ENCODE measurements at places on chromosomes 12 and 14.
A peak's percentile ranks its signal among the peaks of the same experiment; 100 is the strongest.

DNA sequence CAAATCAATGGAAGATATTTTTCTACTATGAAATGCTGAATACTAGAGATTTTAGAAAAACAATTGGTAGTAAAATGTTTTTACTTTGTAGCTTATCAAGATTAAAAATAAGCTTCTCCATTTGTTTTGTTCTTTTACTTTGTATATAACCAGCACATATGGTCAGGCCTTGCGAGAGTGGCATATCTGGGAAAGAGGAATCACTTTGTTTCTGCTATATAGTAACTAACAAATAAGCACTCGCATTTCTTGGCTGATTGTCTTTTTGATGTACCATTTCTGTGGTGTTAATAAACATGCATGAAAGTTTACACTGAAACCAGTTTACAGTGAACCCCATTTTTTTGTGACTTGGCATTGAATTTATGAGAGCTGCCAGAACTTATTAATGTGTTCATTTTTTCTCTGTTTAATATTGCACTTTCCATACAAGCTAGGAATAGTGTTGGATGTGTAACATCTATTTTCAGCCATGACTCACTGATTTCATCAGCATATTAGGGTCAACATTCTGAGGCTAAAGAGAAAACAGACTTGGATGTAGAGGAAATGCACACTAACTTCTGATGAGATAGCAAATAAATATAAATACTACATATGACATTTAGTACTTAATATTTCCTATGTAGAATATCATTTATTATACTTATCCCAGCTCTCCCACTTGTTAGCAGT, 635.5 kb downstream of the KCNH5 start:
- no peak for DNase-seq

GRCh38 chr14:21874946-21875345, 201.3 kb upstream of the OR4E1 start:
- DNase-seq: no peak

DNA sequence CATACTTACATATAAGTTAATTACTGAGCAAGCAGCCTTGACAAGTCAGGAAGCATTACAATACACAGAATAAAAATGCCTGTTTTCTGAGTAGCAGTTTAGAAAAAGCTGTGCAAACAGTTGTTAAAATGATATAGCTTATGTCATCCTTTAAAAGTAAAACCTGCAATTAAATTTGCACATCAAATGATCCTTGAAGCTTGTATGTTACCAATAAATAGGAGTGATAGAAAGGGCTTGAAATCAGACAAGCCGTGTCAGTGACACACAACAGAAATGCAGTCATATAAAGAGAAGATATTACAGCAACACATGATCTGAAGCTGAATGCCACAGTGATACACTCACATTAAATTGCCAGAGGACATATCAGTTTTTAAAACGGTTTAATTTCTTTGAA, 70.0 kb downstream of the EPS8 start:
- no peak for DNase-seq

GRCh38 chr12:896031-896430, 53.5 kb downstream of the RAD52 start:
- DNase-seq: no peak

- DNase-seq: no peak
Measured at GRCh38 chr14:106013879-106014376, 487.5 kb downstream of the TMEM121 start.

DNA sequence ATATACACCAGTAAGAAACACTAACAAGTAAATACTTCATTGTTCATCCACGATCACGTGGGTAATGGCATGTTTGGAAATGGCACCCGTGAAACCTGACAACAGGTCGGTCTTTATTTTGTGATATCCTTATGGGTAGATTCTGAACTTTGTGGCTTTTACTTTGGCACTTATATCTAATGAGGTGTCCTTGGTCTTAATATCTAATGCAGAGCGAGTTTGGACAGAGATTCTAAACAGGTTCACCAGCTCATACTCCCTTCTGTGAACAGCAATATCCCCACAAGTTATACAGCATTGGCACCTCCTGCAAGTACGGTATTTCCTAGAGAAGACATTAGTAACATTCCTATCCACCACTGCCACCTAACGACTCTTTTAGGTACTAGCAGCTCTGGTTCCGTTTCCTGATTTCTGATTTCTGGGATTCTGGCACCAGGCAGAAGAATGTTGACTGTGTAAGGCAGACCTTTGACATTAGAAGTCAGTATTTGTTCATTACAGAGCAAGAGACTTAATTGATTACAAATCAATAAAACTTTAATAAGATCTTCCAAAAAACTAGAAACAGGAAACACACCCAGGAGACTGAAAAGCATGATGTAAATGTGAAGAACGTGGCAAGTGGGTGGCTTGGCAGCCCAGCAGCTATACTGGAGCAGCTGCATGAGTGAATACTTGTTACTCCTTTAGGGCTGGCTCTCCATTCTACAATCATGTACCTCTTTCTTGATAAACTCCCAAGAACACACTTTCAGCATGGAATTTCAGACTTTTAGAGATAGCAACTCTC, 2.5 kb downstream of the ANG start:
- DNase-seq: peak; percentile 28

DNA sequence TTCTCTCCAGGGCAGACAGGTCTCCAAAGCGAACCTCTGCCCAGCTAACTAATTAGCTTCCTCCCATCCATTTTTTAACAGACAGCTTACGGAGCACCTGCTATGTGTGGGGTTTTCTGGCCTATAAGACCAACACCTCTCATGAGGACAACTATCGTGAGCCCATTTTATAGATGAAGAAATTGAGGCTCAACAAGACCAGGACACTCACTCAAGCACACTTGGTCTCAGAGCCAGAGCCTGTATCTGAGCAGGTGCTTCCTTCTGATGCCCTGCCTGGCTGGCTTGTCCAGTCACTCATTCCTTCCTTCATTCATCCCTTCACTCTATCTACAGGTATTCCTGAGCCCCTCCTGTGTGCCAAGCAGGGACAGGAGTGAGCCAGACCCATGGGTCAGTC, 6.1 kb downstream of the TRPV4 start:
- DNase-seq: no peak

GRCh38 chr12:56590237-56590830, 39.8 kb downstream of the BAZ2A start:
- no peak for DNase-seq

DNA sequence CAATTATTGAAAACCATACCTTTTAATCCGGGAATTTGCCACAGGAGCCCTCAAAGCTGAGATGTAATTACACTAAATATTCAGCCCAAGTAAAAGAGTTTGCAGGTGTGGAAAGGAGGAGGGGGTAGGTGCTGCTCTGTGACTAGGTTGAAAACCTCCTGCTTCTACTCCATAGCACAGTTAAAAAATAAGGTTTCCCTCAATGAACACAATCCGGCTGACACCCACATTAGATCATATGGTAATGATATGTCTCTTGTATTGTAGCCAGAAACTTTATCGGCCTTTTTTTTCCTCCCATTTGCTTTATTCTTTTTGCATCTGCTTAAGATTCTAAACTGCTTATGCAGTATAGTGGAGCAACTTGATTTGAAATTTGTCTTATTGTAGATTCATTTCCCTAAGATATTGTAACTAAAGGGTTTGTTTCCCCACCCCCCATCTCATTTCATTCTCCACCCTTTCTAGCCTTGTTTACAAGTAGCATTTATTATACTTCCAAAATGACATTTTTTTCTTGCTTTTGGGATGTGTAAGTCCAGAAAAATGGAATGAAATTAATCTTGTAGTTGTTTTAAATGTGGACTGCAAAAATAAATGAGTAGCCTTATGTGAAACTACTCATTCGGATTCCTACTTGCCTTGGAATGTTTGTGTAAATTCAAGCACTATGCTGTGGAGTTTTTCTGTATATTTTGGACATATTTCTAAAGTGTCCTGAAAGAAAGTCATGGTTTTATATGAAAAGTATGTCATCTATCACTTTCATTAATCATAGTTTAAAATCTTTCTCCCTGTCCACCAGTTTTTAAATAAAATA, at the start of gene DCN:
DCN (minus strand) TSS at position 182 of the 820 bp plus-strand sequence. CDS start 4,265 bp downstream, outside the sequence.
- no peak for DNase-seq

DNA sequence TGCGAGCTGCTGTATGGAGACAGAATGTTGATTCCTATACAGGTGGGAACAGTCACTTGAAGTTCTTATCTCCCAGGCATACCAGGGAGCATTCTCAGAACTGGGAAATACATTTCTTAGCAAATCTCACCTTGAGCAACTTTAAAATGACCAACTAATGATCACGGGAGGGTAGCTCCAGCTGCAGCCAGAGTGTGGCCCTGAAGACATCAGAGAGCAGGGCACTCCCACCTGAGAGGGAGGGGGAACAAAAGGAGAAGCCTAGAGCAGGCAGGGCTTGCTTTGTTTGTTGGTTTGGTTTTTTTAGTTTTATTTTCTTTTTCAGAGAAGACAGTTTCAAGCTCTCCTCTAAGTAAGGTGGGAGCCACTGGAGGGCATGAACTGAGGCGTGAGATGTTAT, 101.1 kb downstream of the OTX2 start:
- DNase-seq: no peak

DNA sequence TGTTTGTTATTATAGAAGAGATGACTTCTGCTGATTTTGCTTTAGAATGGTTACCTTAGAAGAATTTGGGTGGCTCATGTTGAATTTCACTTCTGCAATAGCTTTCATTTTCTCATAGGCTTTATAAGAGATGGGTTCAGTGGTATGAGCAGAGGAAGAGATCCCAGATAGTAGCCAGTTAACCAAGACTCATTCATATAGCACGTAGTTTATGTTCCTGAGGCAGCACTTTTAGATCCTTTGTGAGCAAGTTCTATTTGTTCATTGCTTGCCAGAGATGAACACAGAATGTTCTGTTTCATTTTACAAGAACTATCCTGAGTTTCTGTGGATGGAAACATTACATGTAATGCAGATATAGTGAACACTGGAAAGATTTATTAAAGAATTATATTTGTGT, 32.2 kb downstream of the RAB21 start:
- DNase-seq: no peak

DNA sequence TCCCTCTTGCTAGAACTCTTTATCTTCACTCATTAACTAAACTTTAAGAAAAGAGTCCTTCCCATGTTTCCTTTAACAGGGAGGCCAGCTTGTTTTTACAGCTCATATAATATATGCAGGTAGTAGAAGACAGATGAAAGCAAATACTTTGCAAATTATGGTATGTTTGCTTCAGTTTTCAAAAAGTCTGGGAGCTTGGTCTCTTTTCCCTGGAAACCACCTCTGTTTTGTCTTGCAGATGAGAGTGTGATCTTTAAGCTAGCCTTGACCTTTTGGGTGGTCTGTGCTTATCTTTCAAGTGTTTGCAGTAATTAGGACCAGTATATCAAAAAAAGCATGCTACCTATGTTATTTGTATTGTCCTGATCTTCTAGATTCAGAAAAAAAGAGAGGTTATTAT, 62.7 kb downstream of the ERC1 start:
- no peak for DNase-seq

DNA sequence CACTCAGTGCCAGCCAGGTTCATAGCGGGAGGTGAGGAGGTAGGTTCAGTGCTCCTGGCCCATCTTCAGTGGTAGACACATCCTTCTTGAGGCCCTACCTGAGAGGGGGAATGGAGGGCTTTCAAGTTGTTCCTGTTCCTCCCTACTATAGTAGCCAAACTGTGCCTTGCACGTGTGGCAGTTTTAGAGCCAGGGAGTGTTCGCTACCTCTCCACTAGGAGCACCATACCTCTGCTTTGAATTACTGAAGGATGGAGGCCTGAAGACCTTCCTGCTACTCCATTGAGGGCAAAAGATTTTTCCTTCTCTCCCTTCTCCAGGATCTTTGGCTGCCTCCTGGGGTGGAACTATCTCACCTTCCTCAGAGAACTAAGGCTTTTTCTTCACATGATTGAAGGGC, 5.9 kb upstream of the ALG10 start:
- DNase-seq: no peak

GRCh38 chr14:88681755-88682494, 110.8 kb downstream of the EML5 start:
- no peak for DNase-seq

DNA sequence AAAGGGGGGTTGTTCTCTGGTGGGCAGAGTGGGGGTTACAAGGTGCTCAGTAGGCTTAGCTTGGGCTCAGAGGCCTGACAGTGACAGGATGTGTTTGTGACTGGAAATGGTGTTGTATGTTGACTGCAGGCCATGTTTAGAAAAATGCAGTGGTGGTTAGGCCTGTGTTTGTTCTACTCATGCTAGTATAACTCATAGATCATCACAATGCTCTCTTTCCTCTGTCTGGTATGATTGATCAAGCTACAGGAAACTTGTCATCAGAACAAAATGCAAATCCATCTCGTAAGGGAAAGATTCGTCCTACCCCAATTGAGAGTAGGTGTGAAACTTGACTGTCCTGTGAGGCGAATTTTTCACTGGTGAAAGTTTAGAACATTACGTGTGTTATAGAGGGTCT, 11.8 kb downstream of the TPH2 start:
- no peak for DNase-seq

DNA sequence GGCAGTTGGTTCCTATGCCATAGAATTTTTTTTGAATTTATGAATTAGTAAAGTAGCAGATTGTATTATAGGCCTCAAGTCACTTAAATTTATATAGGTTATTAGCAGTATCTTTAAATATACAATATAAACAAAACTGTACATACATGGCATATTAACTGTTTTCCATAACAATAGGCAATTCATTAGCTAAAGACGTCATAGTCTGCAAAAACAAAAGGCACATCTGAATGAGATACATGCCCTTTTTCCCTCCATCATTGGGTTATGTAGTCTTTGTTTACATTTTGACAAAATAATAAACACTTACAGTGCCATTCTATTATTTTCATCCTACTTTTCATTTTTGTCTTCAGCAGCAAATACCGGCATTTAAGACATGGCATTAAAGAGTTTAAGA, 1.1 kb upstream of the VCPKMT start:
- DNase-seq: no peak

GRCh38 chr14:100049220-100049619, 16.0 kb upstream of the EVL start:
- no peak for DNase-seq

DNA sequence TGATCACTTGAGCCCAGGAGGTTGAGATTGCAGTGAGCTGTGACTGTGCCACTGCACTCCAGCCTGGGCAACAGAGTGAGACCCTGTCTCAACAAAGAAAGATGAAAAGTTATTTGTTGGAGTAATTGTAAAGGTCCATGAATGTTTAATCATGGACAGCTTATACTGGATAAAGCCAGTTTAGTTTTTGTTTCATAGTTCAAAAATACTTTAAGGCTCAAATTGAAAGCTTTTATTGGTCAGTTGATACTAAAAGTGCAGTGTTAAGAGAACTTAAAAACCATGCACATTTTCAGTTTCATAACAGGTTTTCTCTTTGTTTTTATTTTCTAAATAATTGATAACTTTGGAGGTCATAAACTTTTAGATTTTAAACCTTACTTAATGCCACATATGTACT, 108.4 kb downstream of the MON2 start:
- DNase-seq: no peak

DNA sequence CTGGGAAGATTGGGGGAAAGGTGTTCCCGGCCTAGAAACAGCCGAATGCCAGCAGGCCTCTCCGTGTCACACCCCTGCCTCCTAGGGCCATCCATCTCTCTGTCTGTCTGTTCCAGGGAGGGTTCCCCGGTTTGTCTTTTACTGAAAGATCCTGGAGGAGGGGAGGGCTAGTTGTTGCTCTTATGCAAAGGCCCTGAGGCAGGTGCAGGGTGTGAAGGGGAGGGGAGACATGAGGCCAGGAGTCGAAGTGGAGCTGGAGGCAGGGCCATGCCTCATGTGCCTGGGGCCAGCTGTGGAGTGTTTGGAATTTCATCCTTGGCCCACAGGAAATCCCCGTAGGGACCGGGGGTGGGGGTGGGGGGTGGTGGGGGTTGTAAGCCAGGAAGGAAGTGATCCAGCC, 8.7 kb upstream of the RCOR1 start:
- DNase-seq: no peak

GRCh38 chr12:123479442-123480180, 21.7 kb downstream of the SNRNP35 start:
- DNase-seq: no peak

- no peak for DNase-seq
Measured at GRCh38 chr14:74893614-74894091, 11.9 kb downstream of the DLST start.

All from CD4-positive, alpha-beta T cell (primary cell).